ENCODE measurements at places on chromosomes 7 and 10.

DNA sequence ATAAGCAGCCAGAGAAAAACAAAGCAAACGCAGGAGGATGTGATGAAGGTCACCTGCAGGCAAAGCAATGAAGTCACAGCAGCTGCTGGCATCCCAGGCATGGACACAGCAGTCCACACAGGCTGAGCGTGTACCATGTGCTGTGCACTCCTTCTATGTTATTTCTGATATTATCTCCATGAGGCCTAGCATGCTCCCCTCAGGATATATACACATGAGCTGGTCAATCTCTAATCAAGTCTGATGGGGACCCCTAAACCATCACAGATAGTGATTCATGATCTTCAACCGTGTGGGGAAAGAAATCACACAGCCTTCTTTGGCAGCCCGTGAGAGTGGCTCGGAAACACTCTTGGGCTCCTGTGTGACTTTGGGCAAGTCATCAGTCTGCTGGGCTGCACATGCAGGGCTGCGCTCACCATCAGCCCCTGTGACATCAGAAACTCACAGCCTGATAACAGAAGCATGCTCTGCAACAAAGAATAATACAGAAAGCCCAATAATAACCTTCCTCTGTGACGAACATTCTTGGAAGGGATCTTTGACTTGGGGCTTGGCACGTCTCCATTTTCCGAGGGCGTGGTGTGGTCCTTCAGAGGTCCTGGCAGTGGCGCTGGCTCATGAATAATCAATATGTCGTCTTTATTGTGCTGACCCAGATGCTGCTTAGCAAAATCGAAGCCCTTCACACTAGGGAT, 83.0 kb upstream of the ATP6V0A4 start:
- no peak for DNase-seq

GRCh38 chr7:158689488-158689887, 15.1 kb downstream of the NCAPG2 start:
- DNase-seq, result peak; percentile 67

DNA sequence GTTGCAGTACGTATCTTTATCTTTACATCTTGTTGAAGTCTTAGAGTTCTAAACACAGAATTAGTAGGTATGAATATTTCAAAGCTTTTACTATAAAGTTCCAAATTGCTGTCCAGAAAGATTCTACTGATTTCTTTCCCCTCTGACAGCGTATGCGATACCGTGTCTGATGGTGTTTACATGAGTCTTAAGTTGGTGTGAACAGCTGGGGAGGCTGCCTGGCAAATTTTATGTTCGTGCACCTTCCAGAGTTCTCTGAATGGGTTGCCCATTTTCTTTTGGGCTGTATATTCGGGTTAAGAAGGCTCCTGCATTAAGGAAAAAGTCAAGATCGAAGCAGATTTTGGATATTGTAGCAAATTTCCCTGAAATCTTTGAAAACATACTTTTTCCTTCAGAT, 8.3 kb downstream of the MDH2 start:
- DNase-seq, result no peak

DNA sequence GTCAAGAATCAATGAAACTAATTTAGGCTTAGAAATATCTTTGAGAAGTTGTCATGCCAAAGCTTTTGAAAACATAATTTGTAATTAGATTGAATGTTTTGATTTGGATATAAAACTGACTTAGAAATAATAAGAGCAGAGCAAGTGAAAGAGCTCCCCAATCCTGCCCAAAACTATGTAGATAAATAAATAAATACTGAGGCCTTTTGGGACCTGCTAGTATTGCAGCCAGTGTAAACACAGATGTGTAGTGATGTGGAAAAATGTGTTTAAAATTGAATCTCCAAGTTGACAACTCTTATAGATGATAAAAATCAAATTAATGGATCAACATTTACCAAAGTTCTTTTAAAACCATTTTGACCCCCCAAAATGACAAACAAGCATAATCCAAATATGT, 896.1 kb downstream of the CNTNAP2 start:
- no peak for DNase-seq

DNA sequence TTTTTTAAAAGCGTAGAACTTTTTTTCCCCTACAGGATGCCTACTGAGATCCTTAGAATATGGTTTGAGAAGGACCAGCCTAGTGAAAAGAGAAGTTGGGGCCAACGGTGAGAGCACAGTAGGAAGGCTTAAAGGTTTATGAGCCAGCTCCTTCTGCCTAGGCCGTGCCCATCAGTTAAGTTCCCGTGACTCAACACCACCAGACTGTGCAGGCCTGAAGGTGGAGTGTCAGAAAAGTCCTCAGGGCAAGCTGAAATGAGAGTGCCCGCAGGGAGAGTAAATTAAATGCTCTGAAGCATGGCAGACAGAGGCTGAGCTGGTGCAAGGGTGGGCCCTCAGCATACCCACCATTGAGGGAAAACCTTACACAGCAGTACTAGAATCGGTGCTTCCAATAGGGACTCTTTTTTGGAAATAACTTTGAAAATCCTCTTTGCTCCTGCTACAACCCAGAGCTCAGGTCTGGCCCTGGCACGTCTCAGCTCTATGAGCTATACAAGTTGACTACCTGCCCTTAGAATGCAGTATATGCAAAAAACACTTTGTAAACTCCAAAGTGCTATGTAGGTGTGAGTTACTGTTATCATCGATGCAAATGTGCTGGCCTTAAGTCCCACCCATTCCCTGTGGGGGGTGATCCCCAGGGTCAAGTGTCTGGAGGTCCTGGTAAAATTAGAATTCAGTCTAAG, 15.2 kb upstream of the C10orf67 start:
- no peak for DNase-seq

DNA sequence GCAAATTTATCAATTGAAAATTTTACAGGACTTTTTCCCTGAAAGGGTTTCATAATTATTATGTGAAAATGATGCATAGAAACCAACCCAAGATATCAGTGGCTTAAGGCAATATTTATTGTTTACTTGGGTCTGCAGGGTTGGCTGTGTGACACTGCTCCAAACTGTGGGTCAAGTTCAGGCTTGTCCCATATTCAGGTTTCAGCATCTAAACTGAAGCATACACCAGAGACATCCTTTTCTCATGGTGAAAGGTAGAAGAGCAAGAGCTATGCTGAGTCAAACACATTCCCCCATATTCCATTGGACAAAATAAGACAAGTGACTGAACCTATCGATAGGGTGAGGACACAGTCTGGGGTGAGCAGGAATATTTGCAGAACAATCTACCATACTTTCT, 110.9 kb downstream of the MAPK8 start:
- DNase-seq, result no peak
